ENCODE measurements at places on chromosomes 13 and 19.
A peak's percentile ranks its signal among the peaks of the same experiment; 100 is the strongest.

- DNase-seq, result no peak
Observed at GRCh38 chr13:109750221-109750775, 36.1 kb downstream of the IRS2 start.

GRCh38 chr19:51681286-51681941, 11.7 kb upstream of the SPACA6 start:
- peak; percentile 71 for DNase-seq

DNA sequence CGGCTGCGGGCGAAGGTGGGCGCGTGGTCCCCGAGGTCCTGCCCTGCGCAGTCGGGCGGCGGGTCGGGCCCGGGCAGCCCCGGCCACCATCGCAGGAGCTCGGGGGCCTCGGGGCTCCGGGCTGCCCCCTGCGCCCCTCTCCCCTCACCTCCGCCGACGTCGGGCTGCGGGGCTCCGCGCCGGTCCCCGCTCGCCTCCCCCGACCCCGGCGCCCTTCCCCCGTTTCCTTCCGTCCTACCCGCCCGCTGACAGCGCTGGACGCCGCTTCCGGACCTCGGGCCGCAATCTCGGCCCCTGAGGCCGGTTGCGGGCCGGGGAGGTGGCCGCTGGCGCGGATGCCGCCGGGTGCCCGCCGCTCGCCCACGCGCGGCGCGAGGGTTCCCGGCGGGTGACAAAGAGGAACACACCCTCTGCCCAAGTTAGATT, 720 bp downstream of the FARP1 start:
- peak; percentile 35 for DNase-seq

- DNase-seq, result no peak
Observed at GRCh38 chr19:7217861-7218260, 76.4 kb downstream of the INSR start.

DNA sequence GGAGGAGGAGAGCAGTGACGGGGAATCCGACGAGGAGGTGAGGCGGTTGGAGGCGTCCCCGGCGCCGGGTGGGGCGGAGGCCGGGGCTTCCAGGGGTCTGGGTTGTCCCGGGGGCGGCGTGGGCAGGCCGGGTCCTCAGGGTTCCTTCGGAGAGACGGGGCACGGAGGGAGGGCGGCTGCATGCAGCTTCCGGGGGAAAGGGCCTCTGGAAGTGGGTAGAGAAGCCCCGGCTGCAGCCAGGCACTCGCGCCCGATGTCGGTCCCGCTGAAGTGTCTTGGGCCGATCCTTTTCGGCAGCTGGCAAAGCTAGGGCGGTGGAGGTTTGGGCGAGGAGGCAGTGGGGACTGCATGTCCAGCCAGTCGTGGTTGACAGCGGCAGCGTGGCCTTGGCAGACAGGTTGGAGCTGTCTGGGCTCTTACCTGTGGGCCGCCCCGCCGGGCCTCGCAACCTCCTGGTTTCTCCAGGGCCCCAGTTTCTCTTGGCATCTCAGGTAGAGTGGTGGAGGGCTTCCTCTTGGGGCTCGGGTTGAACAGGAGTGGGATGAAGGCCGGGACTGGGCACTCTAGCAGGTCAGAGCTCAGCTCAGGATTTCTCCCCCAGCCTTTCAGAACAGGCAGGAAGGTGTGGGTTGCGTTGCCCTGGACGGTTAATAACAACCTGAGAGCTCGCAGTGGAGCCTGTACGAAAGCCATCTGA, 690 bp downstream of the KMT2B start:
- peak; percentile 46 for DNase-seq

DNA sequence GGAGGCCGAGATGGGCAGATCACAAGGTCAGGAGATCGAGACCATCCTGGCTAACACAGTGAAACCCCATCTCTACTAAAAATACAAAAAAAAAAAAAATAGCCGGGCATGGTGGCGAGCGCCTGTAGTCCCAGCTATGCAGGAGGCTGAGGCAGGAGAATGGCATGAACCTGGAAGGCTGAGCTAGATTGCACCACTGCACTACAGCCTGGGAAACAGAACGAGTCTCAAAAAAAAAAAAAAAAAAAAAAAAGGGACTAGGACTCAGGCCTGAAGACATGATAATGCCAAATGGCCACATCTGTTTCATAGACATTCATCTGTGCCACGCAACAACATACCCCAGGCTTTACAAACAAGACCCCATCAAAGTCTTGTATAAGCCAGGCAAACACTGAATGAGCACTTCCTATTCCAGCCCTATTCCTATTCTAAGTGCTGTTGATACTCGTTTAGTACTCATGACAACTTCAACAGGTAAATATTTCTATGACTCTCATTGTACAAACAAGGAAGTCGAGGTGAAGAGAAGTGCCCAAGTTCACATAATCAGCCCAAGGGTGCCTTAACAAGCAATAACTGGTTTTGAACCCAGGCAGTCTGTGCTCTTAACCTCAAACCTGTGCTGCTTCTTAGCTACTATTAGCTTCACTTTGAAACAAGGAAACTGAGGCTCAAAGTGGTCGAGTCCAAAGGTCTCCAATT, 1.7 kb downstream of the B9D2 start:
- DNase-seq, result no peak

- no peak for DNase-seq
Observed at GRCh38 chr13:27341616-27342015, 71.0 kb downstream of the RASL11A start.

- DNase-seq, result no peak
Observed at GRCh38 chr13:20991741-20992520, 69.5 kb downstream of the LATS2 start.

GRCh38 chr13:111505175-111505777, 184.8 kb downstream of the TEX29 start:
- no peak for DNase-seq

GRCh38 chr19:4910594-4911281, 1.4 kb downstream of the UHRF1 start:
- peak; percentile 83 for DNase-seq

DNA sequence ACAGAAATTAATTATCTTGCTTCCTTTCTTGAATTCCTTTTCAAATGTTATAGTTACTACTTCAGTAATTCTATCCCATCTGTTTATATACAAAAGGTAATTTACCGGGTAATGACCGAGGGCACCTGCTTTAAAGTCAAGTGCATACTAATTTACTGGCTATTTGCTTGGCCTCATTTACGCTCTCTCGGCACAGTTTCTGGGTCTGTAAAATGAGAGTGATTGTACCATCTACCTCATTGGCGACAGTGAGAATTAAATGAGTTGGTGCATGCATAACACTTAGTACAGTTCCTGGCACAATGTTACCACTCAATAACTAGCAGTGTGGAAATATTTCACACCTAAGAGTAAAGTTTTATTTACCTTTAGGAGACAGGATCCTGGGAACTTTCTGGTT, 111.6 kb downstream of the GGACT start:
- no peak for DNase-seq
